ENCODE measurements at places on chromosomes 5 and 9.

DNA sequence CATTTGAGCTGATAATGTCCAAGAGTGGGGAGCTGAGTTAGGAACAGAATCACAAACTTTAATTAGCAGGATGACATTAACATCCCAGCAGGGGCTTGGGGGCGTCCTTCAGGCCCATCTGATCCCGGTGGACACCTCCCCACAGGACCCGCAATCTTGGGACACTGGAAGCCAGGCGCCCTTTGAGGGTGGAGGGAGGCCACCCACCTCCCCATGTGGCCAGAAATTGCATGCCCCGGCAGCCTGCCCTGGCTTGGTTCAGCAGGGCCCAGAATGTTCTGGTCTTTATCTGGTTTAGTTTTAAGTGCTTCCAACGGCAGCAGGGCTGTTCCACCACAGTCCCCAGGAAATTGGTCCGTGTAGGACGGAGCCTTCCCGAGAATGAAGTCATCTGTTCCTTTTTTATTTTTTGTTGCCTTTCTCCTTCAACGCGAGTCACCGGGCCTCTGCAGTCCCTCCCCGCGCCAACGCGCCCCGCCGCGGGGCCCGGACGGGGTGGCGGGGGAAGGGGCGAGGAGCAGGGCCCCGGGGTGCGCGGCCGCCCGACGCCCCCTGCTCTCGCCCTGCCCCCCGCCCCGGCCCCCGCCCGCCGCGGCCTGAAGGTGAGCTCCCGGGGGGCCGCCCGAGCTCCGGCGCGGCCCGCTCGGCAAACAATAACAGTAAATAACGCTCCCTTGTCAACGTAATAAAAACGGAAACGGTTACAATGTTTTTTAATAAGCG lies 207.9 kb downstream of the C9orf50 start:
- DNase-seq = peak; percentile 59

- DNase-seq = no peak
These were observed 962 bp upstream of the PKN3 start for GRCh38 chr9:128701227-128701854.

- DNase-seq = no peak
These were observed 1342.0 kb upstream of the NUDT12 start for GRCh38 chr5:104904561-104904960.

DNA sequence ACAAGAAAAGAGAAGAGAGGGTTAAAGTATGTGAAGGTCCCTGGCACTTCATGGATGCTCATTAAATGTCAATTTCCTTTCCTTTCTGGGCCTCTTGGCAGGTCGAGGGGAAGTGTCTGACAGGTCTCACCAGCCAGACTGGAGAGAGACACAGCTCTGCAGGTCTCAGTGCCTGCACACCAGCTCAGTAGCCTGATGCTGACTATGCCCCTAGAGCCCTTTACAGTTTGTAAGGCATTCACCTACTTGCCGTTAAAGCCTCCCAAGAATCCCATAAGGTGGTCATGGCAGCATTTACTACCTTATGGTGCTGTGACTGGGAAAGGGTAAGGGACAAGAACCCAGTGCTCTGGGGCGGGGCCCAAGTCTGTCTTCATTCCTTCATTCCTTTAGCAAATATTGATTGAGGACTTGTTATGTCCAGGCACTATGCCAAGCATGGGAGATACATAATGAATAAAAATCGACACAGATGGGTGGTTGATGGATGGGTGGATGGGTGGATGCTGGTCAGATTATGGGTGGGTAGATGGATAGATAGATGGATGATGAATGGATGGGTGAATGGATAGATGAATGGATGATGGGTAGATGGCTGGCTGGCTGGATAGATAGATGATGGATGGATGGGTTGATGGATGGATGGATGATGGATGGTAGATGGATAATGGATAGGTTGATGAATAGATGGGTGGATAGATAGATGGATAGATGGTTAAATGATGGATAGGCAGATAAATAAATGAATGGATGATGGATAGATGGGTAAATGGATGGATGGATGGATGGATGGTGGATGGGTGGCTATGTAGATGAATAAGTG lies 21.3 kb upstream of the KIF12 start:
- no peak for DNase-seq

- DNase-seq = no peak
These were observed 132.5 kb upstream of the PRSS3 start for GRCh38 chr9:33662871-33663270.

DNA sequence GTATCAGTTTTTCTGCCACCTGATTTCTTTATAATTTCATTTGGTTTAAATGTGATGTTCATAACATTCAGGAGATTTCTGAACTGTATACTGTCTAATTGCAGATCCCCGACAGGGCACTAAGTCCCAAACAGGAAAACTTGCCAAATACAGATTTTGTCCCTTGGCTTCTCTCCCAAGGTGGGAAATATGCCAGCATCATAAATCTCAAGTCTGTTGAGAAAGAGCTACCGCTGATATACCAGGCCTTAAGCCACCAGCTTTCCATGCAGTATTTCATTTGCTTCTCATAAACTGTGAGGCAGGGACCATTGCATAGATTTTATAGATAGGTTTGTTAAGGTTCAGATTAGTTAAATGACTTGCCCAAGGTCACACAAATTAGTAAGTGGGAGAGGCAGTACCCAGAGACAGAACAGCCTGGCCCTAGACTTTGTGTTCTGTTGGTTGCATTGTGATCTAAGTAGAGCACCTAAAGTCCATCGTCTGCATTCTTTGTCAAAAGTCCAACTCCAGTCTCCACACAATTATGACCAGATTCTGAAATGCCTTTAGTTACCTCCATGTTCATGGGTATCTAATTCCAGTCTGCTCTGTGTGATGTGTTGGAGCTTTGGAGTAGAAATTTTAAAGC lies 16.2 kb downstream of the GPR21 start:
- DNase-seq = no peak

GRCh38 chr5:128472919-128473318 lies 65.1 kb downstream of the FBN2 start:
- DNase-seq = no peak

DNA sequence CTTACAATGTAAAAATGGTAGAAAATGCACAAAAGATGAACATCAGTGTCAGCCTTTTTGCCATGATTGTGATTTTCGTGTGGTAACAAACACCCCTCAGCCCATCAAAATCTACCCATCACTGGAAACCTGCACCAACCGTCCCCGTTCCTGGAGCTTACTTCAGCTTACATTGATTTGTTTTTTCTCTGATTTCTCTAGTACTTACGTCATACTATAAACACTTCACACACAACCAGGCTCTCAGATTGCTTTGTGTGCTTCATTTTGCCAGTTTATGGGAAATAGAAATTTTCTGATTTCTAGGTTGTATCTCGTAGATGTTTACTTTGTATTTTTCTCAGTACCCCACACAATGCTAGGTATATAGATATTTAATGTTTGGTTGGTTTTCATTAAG lies 129.1 kb downstream of the RAB3C start:
- no peak for DNase-seq

- DNase-seq = no peak
These were observed 27.7 kb downstream of the PLCXD3 start for GRCh38 chr5:41482715-41483114.

- DNase-seq = no peak
These were observed 165.5 kb downstream of the TSSK1B start for GRCh38 chr5:113269023-113269997.

- no peak for DNase-seq
These were observed 125.6 kb downstream of the NXNL2 start for GRCh38 chr9:88660611-88661010.

DNA sequence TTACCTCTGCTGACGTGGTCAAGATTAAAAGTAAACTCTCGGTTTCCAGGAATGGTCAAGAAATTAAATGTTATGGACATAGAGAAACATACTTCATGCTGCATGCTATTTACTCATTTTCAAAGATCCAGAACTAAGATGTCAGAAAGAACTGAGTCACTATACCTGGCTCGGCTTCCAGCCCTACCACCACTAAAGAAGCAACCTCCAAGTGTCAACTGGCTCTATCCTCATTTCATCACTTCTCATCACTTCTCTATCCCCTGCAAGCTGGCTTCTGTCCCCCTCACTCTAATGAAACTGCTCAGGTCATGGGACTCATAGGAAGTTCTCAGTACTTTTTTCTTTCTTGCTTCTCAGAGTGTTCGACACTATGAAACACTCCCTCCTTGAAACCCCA lies 116.2 kb downstream of the CDK5RAP2 start:
- DNase-seq = no peak

GRCh38 chr9:115597330-115597895 lies 479.5 kb upstream of the TNC start:
- no peak for DNase-seq

DNA sequence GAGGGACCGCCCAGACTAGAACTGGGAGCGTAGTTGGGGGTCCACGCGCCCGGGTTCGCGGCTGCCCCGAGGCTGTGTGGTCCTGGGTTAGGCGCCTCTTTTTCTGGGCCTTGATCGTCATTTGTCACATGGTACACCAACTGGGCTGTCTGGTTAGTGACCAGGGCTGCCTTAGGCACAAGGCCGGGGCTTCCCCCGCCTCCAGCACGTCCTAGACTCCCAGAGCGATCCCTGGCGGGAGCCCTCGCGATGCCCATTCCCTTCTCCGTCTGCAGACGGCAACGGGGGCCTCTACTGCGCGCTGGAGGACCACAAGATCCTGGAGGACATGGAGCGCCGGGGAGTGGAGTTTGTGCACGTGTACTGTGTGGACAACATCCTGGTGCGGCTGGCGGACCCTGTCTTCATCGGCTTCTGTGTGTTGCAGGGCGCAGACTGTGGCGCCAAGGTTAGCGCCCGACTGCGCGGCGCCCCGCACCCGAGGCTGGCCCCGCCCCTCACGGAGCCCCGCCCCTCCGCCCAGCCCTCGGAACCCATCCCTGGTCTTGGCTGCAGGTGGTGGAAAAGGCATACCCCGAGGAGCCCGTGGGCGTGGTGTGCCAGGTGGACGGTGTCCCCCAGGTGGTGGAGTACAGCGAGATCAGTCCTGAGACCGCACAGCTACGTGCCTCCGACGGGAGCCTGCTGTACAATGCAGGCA lies 1.5 kb downstream of the UAP1L1 start:
- no peak for DNase-seq

- DNase-seq = no peak
These were observed 364.3 kb upstream of the ADAMTSL1 start for GRCh38 chr9:18109675-18110074.

DNA sequence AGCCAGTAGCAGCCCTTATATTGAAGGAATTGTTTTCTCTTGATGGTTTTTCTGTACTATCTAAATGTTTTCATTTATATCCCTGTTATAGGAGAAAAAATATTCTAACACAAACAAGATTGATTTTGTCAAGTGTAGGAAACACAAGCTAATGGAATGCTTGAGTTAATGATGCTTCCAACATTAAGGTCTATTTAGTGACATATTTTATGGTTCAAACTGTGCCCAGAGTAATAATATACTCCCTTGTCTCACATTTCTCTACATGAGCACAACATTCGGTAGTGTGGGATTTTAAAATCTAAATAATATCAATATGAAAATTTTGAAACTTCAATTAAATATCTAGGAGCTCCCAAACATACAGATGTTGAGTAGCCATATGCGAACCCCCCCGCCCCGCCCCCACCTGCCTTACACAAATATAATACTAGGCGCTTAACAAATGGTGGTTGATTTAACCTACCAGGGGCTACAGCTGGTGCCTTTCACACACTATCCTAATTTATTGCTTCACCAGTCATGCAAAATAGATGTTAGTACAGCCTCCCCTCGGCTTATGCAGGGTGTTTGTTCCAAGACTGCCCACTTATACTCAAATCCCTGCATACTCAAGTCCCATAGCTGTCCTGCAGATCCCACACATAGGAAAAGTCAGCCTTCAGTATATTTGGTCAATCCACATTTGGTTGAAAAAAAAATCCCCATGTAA lies 124.1 kb upstream of the ACO1 start:
- DNase-seq = no peak

DNA sequence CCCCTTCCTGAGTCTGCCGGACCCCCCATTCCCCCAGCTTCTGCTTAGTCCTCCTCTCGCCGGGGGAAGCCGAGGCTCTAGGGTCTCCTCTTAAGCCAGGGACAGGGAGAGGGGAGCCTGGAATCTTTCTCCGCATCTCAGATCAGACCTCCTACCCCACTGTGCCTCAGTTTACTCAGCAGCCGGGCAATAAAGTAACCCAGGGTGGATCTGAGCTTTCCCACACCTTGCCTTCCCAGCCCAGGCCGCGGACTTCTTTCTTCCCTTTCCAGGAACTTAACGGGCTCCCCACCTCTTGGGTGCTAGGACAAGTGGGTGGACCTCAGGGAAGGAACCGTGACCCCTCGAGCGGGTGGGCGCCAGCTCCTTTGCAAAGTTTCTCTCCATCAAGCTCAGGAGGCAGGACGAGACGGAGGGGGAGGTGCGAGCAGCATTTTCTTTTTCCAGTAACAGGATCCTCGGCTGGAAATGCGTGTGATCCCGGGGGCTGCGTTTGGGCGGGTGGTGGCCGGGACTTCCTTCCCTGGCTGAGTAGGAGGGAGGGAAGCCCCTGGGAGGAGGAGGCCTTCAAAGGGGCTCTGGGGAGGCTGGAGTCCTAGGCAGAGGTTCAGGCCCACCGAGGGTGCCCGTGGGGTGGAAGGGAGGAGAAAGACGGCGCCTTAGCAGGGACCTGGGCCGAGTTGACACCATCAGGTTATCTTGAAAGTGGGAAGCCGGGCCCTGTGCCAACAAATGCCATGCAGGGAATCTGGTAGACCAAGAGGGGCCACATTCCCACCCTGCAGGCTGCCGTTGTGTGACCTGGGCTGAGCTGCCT lies 795 bp downstream of the DAB2IP start:
- no peak for DNase-seq

DNA sequence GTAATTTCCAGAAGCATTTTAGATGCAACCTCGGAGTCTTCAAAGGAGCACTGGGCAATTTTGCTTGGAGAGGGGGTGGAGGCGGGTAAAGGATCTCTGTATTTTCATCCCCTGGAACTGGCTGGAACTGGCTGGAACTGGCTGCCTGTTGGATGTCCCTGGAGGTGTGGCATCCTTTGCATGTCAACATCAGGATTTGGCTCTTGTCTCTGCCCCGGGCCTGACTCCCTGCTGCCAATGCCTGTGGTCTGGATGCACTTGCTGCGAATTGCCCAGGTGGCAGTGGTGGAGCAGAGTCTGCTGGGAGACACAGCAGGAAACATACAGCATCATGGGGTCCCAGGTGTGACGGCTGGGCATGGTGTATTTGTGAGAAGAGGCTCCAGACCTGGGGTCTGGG lies 391.3 kb downstream of the GADD45G start:
- DNase-seq = no peak

- DNase-seq = no peak
These were observed 132.3 kb downstream of the ADAMTSL1 start for GRCh38 chr9:18606281-18606680.

DNA sequence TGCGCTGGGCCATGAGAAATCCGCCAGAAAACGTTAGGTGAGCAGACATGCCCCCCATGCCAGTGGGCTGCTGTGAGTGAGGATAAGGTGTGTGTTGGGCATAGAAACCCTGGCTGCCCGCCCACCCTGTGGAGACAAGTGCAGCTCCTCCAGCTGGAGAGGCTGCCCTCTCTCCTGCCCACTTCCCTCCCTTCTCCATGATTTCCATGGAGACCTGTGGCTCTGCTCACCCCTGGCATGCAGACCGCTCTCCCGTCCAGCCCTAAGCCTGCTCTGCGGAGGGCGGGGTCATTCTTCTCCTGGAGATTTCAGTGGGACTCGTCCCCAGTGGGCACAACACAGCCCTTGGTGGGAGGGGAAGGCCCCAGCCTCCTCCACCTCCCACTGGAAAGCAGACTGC lies 133.0 kb upstream of the FAM120A start:
- DNase-seq = no peak

GRCh38 chr9:134669399-134669955 lies 27.9 kb downstream of the COL5A1 start:
- no peak for DNase-seq

GRCh38 chr5:134413046-134413445 lies 1.4 kb upstream of the CDKN2AIPNL start:
- no peak for DNase-seq
